ENCODE measurements at places on chromosomes 11 and 22.
A peak's percentile ranks its signal among the peaks of the same experiment; 100 is the strongest.

DNA sequence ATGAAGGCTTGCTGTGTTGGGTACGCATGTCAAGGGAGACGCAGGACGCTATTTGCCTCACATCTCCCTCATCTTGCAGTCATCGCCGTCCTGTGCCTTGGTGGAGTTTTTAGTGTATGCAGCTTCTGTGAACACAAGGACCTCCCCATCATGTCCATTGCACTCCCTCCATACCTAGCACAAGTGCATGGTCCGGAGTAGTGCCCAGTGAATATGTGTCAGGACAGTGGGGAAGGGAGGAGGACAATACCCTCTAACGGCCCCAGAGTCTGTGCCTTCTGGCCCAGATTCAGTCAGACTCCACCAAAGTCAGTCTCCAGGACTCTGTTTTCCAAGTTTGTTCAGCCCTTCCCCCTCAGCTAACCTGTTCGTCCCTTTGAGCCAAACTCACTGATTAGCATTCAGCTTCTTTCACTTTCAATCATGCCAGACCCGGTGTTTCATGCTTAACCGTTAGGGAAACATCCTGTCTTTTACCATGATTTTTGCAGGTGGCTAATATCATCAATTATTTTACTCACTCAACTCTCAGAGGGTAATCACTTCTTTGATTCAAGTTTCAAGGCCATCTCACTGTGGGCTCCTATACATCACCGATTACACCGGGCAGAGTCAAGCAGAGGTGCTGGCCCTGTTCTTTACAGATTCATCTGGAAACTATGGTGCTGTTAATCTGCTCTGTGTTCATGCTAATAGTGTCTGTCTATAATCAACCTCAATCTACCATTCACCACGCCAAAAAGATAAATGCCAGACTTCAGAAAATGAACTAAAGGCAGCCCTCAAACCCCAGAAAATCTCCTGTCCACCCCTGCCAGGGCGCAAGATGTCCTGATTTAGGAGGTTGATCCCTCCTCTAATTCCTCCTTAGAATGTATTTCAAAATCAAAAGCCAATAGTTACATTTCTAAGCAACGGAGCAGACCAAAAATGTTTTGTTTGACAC is 156.5 kb downstream of the RRAS2 start:
- no peak for DNase-seq

- DNase-seq: peak; percentile 71
These were observed 7.0 kb downstream of the FXYD2 start for GRCh38 chr11:117817368-117818040.

DNA sequence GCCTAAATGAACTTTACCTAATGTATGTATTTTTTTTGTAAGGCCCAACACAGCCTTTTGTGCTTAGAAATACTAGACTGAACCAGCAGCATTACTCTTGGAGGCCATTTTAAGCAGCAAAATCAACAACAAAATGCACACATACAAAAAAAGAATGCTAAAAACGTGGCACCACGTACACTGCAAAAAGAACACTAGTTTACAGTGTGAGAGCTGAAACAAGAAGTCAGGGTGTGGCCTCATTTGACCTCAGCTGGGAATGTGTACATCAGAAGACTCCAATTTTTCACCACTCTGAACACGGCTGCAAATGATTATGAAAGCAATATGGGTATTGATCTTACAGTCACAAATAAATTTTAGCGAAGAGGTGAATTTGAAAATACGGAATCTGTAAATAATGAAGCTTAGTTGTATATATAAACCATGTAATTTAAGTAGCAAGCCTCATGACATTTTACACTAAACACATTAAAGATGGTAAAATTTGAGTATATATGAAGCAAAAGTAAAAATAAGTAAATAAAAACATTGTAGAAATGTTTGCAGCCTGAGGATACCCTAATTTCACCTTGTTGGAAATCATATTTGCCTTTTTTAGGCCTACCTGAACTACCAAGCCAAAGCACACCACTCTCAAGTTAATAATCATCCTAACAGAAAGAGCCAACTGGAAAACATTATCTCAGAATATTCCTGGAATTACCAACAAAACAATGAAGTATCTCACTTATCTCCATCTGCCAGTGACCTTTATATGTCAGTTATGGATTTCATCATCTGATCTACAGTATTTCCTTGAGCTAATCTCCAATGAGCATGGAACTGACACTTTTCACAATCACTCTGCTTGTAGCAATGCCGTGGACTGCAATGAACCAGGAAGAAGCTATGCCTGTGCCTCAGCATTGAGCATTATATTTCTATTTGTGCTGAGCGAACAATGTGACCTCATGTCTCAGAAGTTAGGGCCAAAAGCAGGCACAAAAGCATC is 319.5 kb upstream of the FAT3 start:
- DNase-seq: no peak

GRCh38 chr22:48640890-48641841 is 1186.5 kb downstream of the BRD1 start:
- peak; percentile 85 for DNase-seq

- no peak for DNase-seq
These were observed 18.3 kb upstream of the RAC2 start for GRCh38 chr22:37262346-37262745.

GRCh38 chr22:31678748-31679147 is 16.7 kb upstream of the PISD start:
- no peak for DNase-seq

DNA sequence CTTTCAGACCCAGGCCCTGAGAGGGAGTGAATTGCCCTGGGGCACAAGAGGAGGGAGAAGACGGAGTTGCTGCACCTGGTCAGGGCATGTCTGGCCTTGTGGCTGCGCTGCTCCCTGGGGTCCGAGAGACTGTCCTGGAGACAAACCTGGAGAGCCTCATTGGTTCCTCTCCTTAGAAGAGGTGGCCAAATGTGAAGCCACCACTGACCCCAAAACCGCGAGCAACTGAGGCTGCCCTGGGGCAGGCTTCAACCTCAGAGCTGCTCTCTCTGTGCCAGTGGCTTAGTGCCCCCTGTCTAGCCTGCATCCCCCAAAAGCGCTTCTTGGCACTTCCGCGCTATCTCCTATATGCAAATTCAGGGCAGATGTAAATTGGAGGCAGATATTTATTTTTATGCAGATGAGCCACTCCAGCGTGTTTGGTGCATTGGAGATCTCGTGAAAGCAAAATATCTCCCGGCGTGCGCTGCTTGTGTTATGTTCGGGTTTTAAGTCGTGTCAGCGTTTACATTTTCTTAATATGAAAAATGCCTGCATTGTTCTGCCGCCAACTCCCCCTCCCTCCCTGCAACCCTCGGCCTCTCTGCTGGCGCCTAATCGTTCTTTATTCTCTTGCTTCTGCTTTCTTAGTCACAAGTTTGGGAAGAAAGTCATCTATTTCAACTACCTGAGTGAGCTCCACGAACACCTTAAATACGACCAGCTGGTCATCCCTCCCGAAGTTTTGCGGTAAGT is 69.5 kb downstream of the ARHGAP8 start:
- no peak for DNase-seq

DNA sequence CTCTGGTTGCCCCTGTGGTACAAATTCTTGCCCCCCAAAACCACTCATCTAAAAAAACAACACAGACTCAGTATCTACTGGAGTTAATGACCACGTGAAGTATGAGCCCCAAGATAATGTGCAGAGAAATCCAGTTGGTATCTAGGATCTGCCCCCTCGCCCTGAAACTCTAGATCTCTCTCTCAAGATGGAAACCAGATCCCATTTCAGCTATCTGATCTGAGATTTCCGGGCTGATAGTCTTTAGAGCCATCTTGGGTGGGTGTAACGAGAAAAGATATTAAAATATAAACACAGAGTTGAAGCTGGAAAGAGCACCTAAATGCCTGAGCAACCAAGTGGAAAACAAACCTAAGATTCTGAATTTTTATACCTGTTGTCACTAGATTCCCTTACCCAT is 14.0 kb upstream of the VWCE start:
- no peak for DNase-seq

GRCh38 chr11:93054881-93055280 is 85.4 kb downstream of the MTNR1B start:
- DNase-seq: no peak

DNA sequence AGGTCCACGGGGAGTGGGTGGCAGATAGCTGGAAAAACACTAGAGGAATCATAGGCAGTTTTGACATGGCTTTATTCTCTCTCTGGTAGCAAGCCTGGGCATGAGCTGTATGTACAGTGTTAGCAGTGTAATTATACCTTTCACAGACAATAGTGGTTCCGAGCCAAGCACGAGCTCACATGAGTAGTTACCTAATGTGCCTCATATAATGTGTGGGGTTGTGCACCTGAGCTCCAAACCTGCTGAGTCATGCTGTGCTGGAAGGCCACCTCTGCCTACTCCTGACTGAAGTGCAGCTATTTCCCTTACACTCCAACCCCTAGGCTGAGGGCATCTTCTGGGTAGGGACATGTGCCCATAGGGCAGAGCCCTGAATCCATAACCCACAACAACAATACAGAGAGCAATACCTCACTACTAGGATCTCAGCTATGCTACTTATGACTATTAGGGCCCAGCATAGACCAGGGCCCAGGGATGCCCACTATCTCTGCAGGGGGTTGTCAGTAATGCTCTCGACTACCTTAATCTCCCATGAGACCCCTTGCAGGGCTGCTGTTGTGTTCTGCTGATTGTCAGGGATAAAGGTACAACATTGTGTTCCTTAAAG is 432.1 kb downstream of the DYNC2H1 start:
- DNase-seq: peak; percentile 86

- DNase-seq: no peak
These were observed 827.4 kb downstream of the OPCML start for GRCh38 chr11:132704781-132705375.

- no peak for DNase-seq
These were observed 8.2 kb downstream of the LTO1 start for GRCh38 chr11:69666752-69667536.

GRCh38 chr22:48226026-48227013 is 1463.9 kb downstream of the TBC1D22A start:
- no peak for DNase-seq

DNA sequence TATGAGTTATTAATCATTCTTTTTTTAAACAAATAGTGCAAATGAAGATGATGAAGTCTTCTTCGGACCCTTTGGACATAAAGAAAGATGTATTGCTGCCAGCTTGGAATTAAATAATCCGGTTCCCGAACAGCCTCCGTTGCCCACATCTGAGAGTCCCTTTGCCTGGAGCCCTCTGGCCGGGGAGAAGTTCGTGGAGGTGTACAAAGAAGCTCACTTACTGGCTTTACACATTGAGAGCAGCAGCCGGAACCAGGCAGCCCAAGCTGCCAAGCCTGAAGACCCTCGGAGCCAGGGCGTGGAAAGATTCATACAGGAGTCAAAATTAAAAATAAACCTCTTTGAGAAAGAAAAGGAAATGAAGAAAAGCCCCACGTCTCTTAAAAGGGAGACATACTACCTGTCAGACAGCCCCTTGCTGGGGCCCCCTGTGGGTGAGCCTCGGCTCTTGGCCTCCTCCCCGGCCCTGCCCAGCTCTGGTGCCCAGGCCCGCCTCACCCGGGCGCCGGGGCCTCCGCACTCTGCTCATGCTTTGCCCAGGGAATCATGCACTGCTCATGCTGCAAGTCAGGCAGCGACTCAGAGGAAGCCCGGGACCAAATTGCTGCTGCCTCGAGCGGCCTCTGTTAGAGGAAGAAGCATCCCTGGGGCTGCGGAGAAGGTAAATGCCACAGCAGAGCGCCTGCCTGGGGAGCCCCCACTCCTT is 11.8 kb downstream of the GTSE1 start:
- no peak for DNase-seq

DNA sequence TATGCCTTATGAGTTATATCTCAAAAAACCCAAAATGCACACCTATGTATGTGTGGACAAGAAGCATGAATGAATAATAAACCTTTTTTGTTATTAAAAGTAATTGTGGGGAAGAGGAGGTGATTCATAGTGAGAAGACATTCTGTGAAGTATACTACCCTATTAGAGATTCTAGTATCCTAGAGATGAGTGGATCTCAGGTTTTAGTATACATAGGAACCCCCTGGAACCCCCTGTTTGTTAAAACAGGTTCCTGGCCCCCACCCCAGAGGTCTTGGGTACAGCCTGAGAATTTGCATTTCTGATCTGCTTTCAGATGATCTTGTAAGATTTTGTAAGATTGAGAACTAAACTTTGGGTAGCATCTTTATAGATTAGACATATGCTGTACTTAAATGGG is 17.5 kb downstream of the NUCB2 start:
- DNase-seq: no peak

- peak; percentile 92 for DNase-seq
These were observed 608.1 kb upstream of the CADM1 start for GRCh38 chr11:116112087-116112935.

- no peak for DNase-seq
These were observed 15.3 kb downstream of the PTS start for GRCh38 chr11:112241486-112241885.

DNA sequence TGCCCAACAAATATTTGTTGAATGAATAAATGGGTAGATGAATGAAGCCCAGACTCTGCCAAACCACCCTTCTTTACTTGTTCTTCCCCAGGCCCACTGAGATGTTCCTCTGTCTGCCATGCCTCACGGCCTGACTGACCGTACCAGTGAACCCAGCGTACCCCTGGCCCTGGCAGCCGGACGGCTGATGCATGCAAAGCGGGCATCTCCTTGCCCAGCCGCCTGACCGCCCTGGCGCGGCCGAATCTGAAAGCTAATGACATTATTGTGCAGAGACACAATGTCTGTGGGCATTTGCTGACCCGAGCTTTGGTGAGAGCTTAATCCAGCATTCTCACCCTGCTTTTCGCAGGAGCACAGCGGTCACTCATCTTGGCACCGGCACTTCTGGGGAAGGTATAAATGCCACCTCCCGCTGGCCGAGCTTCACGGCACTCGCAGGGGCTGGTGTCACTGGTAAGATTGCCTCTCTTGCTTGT is at the start of gene CRYBB2:
Gene CRYBB2, plus strand, starts transcription at position 429 of the 479 bp plus-strand sequence. CDS start 1,791 bp downstream, outside the sequence.
- no peak for DNase-seq

DNA sequence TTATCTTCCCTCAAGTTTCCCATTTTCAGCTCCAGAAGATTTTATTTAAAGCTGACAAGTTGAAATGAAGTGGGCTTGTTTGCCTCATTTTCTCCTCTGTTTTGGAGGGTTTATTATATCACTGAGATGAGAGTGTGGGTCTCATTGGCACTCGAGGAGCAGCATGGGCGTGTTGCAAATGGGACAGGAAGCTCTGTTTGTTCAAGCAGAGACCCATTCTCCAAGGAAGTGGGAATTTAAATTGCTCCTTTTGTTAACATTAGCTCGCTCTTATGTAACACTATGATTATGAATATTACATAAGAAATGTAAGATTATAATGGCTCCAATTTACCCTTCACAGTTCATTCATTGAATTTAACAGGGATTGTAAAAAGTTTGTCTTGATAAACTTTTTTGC is 317.7 kb upstream of the CTSC start:
- no peak for DNase-seq

GRCh38 chr11:59302991-59303390 is 55.7 kb upstream of the OR5AN1 start:
- DNase-seq: peak; percentile 12

GRCh38 chr11:97498891-97499290 is 1109.1 kb downstream of the JRKL start:
- DNase-seq: no peak

DNA sequence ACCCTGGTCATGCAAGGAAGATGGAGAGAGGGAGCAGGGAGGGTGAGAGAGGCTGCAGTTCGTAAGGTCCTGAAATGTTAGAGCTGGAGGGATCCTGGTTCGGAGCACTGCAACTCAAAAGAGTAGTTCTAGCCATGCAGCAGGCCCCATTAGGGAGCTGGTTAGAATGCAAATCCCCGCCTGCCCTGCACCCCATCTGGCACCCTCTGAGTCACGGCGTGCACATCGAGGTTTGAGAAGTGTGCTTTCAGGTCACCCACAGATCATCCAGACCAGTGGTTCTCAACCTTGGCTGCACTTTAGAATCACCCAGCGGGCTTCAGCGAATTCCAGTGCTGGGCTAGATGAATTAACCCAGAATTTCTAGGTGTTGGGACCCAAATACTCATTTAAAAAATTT is 48.2 kb downstream of the ST3GAL4 start:
- DNase-seq: no peak

GRCh38 chr22:28930357-28931007 is 47.1 kb downstream of the ZNRF3 start:
- DNase-seq: no peak
